AG04449 (cell line): ENCODE measurements at places on chromosomes 11 and 22.

DNA sequence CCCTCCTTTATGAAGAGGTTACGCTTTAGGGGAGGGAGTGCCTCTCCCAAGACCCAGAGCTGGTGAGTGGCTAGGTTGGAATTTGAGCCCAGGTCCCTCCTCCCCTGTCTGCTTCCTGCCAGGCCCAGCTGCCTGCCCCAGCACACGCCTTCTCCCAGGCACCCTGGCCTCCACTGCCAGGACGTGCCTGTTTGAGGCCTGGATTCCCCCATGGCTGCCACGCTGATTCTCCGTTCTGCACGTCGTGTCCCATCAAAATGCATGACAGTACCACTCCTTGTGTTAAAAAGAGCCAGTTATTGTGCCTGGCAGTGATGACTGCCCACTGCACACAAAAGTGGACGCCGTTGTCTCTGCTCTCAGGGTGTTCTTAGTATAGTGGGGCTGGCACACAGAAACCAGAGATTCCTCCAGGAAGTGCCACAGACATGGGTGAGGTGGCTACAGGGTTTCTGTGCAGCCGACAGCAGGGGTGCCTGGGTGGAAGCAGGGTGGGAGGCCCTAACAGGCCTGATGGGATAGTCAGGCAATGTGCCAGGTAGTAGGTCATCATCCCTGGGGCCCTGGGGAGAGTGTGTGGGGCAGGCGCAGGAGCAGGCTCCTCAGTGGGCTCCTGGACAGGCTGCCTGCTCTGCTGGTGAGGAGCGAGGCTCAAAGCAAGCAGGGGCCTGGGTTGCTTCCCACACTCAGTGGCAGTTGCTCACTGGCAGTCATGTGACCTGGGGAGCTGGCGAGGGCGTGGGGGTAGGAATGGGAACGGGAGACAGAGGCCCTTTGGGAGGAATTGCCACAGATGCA lies 24.2 kb downstream of the MED15 start:
- no peak for DNase-seq

DNA sequence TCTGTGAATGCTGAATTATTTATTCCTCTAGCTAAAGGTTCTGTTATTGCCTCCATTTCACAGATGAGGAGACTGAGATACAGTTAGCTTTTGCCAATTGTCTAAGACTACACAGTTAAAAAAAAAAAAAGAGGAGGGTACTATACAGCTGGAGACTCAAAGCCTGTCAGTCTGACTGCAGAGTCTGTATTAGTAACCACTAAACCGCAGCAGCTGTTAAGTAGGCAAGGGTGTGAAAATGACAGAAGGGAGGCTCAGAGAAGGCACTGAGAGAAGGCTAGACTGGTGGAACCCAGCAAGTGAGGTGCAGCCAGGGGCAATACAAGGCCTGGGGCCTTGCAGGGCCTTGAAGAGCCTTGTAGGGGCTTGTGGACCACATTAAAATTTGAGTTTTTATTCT lies 181.2 kb downstream of the CSNK2A3 start:
- no peak for DNase-seq

- no peak for DNase-seq
Observed at GRCh38 chr11:15937601-15938120, 418.7 kb downstream of the SOX6 start.

- DNase-seq, result no peak
Observed at GRCh38 chr11:35057926-35058668, 80.9 kb upstream of the CD44 start.

- peak; percentile 84 for DNase-seq
Observed at GRCh38 chr11:13440100-13440855, 22.7 kb downstream of the BTBD10 start.

DNA sequence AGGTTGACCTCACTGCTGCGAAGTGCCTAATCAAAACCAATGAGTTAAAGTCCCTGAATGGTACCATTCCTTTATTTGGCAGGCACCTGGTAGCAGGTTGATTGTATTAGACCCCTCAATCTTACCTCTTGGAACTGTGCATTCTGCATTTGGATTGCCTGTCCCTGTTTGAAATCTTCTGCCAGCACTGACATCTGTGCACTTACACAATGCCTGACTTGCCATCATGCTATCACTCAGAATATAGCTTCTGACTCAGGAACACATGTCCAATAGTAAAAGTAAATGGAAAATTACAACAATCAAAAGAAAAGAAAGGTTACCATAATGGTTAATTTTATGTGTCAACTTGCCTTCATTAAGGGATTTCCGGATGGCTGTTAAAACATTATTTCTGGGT lies 366.0 kb upstream of the PDGFD start:
- DNase-seq, result no peak

DNA sequence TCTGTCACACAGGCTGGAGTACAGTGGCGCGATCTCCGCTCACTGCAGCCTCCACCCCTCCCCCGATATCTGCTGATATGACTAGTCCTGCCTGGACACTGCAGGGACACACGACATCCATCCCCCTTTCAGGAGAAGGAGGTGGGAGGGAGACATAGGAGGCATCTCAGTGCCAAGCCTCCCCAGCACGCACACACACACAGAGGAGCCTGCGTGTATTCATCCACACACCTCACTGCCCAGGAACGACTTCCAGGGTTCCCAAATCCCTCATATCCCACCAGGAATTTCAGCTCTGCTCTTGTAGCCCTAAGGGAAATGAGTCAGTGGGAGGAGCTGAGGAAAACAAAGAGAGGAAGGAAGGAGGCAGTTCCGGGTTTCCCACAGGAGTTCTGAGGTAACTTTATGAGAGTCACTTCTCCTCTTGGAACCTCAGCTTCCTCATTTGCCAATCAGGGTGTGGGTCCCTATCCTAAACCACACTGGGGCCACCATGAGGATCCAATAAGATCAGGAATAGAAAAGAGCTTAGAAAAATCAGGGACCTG lies 37.2 kb upstream of the ACER3 start:
- DNase-seq, result no peak

GRCh38 chr11:83441601-83442000 lies 155.4 kb upstream of the CCDC90B start:
- DNase-seq, result no peak

DNA sequence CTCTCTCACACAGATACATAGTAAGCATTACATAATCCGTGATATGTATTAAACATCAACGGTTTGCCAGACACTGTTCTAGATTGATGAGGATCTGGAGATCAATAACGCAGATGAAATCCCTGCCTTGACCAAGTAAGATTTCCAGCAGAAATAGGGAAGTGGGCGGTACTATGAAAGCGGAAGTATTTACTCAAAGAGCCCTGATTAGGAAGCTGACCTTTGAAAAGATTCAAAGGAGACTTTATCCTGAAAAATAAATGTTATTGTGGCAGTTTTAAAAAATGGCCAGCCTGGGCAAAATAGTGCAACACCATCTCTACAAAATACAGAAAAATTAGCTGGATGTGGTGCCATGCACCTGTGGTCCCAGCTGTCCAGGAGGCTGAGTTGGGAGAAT lies 26.8 kb downstream of the GAB2 start:
- no peak for DNase-seq

DNA sequence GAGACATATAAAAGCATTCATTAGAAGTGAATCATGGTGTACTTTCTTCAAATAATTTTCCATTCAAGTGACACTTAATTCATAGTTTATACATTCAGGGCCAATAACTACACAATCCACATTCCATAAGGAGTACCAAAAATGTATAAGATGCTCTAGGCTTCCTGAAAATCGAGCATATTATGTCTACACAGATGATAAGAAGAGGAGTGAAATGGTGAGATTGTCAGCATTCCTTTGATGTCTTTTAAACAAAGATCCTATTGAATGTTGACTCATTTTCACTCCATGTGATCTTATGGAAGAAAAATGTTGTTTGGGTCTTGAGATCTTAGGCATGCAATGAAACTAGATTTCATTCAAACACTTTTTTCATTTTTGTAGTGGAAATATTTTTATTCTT lies 843.2 kb downstream of the KCNA4 start:
- DNase-seq, result peak; percentile 97
